ENCODE measurements at places on chromosomes 12 and 14.

DNA sequence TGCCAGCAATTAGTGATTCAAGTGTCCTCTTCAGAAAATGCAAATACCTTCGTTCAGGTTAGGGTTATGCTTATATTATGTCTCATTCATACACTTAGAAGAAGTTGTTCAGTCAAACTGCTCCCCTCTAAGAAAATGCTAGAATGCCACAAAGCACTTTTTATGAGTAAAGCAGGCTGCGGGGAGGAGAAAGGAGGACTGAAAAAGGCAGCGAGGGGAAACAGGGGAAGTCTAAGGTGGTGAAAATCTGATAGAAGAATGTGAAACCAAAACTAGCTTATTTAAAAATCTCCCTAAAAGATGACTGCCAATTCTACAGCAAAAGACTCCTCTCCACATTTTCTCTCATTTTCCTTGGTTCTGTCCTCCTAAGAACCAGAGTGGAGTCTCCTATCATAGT is 70.1 kb downstream of the PRKD1 start:
- DNase-seq = no peak

DNA sequence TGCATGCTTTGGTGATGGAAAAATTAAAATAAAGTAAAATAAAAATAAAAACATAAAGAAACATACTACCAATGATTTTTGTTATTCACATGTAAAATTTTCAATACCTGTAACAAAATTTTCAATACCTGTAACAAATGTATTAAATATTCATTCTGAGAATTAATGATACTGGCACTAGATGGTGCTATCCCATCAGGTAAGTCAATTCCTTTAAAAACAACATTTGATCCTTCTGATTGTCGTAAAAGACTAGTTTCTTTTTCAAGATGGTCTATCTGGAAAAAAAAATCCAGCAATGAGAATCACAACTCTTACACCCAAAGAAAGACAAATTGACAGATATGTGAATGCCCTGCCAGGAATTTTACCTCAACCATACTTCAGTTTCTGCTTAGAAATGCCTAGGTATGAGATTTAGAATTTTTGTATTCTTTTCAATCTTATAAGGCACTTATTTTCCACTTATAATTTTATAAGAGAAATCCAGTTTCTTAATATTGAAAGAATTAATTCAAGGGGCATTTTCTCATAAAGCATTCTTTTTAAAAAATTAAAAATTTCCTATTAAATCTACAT is 30.7 kb downstream of the CEP290 start:
- DNase-seq = no peak

DNA sequence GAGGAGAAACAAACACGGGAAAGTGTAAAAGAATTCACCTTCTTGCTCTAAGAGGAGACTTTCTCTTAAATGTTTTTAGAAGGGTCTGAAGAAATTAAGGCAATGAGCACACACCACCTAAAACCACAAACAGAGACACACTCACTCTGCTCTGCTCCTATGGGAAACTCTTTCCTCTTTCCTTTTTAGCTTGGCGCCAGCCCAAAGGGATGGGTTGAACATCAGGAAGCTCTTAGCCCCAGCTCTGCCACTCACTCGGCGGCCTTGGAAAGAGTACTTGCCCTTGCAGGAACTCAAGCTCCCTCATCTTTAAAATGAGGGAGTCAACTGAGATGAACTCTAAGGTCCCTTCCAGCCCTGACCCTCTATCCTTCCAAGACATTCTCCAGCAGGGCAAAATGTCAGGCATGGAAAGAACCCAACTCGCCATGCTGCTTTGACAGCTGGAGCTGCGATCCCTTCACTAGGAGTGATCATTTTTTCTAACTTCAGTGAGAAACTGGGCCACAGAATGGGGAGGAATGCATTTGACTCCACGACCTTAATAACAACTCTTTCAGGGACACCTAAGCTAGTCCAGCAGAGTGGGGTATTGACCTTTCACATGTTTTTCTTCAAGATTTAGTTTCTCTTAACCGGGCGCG is 980 bp upstream of the RNASE8 start:
- DNase-seq = no peak

GRCh38 chr12:29731591-29731990 is 52.2 kb downstream of the TMTC1 start:
- no peak for DNase-seq

DNA sequence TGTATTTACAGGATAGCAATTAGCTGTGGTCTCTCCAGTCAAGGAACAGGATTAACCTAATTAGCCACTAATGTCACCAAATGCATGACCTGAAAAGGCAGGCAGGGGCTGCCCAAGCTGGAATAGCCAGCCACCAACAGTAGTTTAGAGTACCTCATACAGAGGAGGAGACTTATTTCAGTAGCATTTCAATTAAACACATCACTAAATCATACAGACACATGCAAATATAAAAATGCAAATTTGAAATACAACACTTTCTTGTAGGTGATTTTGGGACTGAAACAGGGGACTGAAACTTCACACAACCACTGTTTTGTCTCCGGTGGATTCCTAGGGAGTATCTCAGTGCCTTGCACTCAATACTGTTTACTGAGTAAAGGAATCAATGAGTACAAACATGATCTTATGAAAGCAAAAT is 636 bp upstream of the IFNG-AS1 start:
- DNase-seq = no peak

- no peak for DNase-seq
Observed at GRCh38 chr14:70289138-70289537, 70.3 kb downstream of the COX16 start.

- DNase-seq = peak; percentile 54
Observed at GRCh38 chr14:73612339-73613045, at the start of gene ACOT6. ACOT6 (plus strand) TSS chr14:73612517; CDS start chr14:73612572, 55 bp downstream.
